ENCODE measurements at places on chromosomes 1 and 21. TPM values are rescaled to one million over a fixed set of nuclear protein-coding genes. Genes with fewer than 3 reads are reported as not detected.
A peak's percentile ranks its signal among the peaks of the same experiment; 100 is the strongest.

DNA sequence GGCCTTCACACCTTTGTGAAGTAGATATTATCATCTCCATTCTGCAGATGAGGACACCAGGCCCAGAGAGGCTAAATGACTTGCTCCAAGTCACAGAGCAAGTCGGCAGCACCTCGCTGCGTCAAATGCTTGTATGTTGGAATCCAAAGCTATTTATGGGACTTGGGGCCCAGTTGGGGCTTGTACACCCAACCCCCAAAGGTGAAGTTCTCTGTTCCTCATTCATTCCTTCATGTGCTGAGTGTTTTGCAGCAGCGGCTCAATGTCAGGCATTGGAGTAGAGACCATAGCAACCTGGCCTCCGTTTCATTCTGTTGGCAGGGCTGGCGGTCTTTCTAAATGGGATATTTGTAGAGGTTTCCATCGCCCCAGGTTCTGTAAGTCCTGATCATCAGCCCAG is 113.4 kb upstream of the SLC25A33 start:
- no peaks in the 10 kb centered on the region for H3K27me3 ChIP-seq
- DNase-seq = no peak
- H3K36me3 ChIP-seq = no peaks in the 10 kb centered on the region
- H3K27ac ChIP-seq = peak overlapping the region; percentile 11

SLC41A1 gene
- 3.2 TPM for polyA plus RNA-seq

- H3K4me1 ChIP-seq = no peaks in the 10 kb centered on the region
- no peak overlapping the region for H3K4me3 ChIP-seq
- DNase-seq = no peak
- H3K27me3 ChIP-seq = no peaks in the 10 kb centered on the region
- no peak overlapping the region for H3K27ac ChIP-seq
Observed at GRCh38 chr1:31647106-31647505, 2.4 kb upstream of the PEF1 start.

DNA sequence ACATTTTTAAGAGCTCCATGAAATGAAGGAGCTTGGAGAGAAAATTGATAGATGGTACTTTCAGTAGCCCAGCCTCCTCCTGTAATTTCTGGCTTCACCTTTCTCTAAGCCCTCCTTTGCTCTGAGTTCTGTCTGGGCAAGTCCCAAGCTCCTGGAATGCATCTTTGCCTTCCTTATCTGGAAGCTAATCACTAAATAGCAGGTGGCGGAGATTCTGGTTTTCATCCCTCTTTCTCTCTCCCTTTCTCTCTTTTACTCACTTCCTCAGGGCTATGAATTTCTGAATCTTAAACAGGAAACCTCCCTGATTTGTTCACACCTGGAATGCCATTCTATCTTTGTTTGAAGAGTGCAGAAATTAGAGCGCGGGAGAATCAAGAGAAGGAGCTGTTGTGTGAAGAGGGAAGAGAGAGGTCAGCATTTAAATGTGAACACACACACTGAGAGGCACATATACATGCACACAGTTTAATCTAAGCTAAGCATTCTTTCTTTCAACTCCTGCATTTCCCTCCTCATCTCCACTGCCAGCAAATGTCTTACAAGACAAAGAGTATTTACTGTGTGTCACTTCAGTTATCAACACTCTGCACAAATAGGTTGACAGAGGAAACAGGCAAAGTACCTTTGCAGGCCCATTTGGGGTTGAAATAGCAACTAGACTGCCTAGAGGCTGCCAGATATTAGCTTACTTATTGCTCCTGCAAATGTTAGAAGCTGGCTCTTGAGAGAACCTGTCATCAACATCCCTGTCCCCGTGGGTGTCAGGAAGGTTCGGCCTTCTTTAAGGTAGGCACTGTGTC is 199.4 kb upstream of the CAMK1G start:
- H3K4me3 ChIP-seq = no peak overlapping the region
- no peaks in the 10 kb centered on the region for H3K4me1 ChIP-seq
- H3K27me3 ChIP-seq = no peaks in the 10 kb centered on the region
- no peaks in the 10 kb centered on the region for H3K36me3 ChIP-seq
- no peak overlapping the region for H3K27ac ChIP-seq

PCP4L1 gene
- polyA plus RNA-seq = 2.9 TPM

TMEM240 gene
- 1.6 TPM for polyA plus RNA-seq

TEX38 gene
- not detected for polyA plus RNA-seq

DNA sequence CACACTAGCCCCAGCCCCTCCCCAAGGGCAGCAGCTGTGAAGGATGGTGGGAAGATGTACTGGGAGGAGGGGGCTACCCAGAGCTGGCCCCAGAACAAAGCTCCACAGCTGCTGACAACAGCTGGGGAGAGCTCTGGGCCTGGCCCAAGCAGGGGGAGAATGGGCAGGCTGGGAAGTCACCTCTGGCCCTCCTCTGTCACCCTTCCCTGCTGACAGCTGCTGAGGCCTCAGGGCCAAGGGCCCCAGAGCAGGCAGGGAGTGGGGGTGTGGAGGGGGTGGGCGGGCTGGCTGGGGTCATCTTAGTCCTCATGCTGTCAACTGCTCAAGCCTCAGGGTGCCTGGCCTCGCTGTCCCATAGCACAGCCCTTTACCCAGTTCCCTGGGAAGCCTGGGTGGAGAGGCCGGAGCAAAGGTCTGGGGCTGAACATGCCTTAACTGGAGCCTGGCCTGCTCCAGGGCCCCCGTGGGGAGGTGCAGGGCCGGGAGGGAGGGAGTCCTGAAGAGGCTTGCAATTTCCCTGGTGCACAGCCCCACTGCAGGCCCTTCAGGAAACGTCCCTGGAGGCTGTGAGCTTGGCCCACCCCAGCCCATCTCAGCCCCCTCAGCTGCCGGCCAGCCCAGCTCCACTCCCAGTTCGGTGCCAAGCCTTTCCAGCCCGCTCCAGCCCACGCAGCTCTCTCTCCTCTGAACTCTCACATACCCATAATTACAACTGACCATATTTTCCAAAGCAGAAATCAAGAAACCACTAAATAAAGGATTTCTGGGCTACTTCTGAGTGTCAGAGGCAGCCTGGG is 25.7 kb downstream of the HSPG2 start:
- peaks cover 7% of the 10 kb centered on the region for H3K4me1 ChIP-seq
- no peak overlapping the region for H3K4me3 ChIP-seq
- peak overlapping the region; percentile 78 for H3K27ac ChIP-seq
- no peaks in the 10 kb centered on the region for H3K36me3 ChIP-seq
- DNase-seq = peak; percentile 78
- H3K27me3 ChIP-seq = no peaks in the 10 kb centered on the region

S100A6 gene
- 4,929 TPM for polyA plus RNA-seq

DNA sequence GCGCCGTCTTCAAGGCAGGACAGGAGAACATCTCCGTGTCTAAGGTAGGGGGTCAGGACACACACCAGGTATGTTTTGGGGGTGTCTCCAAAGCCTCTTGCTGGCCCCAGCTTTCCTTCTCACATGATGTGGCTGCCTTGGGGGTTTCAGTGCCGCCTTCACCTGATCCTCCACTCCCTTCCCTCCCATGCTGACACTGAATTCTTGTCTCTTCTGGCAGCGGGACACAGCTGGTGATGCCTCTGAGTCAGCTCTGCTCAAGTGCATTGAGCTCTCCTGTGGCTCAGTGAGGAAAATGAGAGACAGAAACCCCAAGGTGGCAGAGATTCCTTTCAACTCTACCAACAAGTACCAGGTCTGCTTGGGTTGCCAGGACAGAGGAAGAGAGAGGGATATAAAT is 13.5 kb downstream of the ATP1A2 start:
- H3K36me3 ChIP-seq = no peaks in the 10 kb centered on the region
- H3K4me1 ChIP-seq = no peaks in the 10 kb centered on the region
- H3K4me3 ChIP-seq = no peak overlapping the region
- H3K27me3 ChIP-seq = no peaks in the 10 kb centered on the region
- H3K27ac ChIP-seq = no peak overlapping the region

DNA sequence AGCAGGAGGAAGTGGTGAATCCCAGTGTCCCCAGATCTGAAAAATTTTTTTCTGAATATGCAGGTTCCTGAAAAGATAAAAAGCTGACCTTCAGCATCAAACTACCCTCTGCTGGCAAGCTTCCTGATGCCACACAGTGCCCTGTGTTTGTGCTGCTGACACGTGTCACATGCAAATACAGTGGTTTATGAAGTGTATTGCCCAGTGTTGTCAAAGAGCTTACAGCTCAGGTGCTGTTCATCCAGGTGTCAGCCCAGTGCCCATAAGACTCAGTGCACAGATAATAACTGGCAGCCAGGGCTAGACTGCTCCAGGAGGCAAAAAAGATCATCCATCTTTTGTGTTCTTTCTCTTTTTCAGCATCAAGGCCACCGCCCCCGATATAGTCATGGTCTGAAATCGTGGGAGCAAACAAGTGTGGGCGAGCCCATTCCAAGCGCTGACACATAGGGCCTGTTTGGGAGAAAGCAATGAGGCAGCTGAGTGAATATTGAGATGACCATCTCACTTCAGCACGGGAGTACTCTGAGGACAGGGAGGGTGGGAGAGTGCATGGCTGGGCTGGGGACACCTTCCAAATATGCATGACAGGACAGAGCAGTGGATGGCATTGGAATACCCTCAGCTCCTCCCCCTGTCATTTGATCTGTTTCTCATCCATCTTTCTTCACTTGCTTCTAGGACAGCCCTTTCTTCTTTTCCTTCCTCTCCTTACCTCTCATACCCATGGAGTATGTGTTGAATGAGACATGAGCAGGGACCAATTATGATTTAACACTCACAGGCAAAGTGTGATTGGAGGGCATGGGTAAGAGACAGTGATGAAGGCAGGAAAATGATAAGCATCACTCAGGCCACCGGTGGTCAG is 6.4 kb upstream of the KCNK1 start:
- no peaks in the 10 kb centered on the region for H3K27me3 ChIP-seq
- H3K27ac ChIP-seq = no peak overlapping the region
- no peaks in the 10 kb centered on the region for H3K4me1 ChIP-seq
- DNase-seq = peak; percentile 51
- H3K36me3 ChIP-seq = no peaks in the 10 kb centered on the region

DNA sequence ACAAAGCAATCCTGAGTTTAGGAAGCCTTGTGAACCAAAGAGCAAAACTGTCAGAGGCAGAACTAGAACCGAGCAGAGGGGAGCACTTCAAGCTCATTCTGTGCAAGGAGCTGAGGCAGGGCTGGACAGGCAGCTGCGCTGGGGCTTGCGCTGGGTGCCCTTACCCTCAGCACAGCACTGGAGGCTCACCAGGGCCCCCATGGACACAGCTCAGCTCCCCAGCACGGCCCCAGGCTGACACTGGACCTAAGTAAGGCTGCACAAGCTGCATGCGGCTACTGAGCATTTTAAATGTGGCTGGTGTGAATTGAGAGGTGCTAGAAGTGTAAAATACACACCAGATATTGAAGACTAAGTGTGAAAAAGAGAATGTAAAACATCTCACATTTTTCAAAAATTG is 22.1 kb downstream of the TMEM63A start:
- H3K27ac ChIP-seq = no peak overlapping the region

ANXA9 gene
- polyA plus RNA-seq = 0.43 TPM

MRAP gene
- not detected for polyA plus RNA-seq

- no peaks in the 10 kb centered on the region for H3K4me1 ChIP-seq
- H3K27me3 ChIP-seq = no peaks in the 10 kb centered on the region
Observed at GRCh38 chr1:159880430-159880829, 18.0 kb upstream of the VSIG8 start.

BSND gene
- not detected for polyA plus RNA-seq

DNA sequence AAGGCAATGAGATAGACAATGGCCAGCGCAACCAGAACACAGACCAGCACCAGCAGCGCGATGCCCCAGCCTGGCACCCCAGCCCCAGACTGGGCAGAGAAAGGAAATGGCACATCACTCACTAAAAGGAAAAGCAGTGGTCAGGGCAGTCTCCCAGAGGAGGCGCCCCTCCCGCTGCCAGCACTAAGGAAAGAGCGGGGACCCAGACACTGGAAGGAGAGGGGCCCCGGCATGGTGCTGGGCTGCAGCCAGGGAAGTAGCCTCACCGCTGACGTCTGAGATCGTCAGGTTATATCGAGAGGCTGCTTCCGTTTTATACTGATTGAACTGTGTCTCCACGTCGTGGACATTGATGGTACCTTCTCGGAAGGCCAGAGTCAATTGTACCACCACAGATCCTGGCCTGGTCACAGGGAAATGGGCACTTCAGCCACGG is 13.8 kb downstream of the TRIM46 start:
- no peak overlapping the region for H3K27ac ChIP-seq
- DNase-seq = no peak
- peaks cover 4% of the 10 kb centered on the region for H3K4me1 ChIP-seq
- no peaks in the 10 kb centered on the region for H3K27me3 ChIP-seq
- H3K36me3 ChIP-seq = no peaks in the 10 kb centered on the region

DNA sequence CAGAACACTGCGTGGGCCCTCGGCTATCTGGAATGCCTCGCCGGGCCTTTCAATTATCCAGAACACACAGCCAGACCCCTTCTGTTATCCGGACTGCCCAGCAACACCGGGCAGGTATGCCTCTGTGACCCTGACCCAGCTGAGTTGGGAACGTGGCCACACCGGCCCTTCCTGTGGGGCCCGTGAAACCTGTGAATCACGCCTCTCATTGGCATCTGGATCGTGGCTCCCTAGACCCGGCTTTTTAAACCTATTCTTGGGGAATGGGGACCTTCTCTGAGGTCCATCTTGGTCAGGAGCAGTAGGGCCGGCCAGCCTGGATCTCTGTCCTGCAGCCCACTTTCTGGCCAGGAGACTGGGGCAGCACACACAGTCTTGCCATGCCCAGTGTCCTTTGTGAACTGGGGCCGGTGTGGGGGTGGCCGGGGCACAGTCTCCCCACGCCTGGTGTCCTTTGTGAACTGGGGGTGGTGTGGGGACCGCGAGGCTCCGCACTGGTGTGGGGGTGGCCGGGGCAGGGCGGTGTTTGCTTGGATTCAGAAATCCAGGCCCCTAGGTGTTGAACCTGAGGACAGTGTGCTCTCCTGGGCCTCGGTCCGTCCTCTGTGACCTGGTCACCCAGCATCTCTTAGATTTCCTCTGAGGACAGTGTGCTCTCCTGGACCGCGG is 11.1 kb downstream of the COL18A1 start:
- H3K4me1 ChIP-seq = peaks cover 14% of the 10 kb centered on the region
- DNase-seq = no peak
- H3K36me3 ChIP-seq = no peaks in the 10 kb centered on the region
- H3K27ac ChIP-seq = no peak overlapping the region

DNA sequence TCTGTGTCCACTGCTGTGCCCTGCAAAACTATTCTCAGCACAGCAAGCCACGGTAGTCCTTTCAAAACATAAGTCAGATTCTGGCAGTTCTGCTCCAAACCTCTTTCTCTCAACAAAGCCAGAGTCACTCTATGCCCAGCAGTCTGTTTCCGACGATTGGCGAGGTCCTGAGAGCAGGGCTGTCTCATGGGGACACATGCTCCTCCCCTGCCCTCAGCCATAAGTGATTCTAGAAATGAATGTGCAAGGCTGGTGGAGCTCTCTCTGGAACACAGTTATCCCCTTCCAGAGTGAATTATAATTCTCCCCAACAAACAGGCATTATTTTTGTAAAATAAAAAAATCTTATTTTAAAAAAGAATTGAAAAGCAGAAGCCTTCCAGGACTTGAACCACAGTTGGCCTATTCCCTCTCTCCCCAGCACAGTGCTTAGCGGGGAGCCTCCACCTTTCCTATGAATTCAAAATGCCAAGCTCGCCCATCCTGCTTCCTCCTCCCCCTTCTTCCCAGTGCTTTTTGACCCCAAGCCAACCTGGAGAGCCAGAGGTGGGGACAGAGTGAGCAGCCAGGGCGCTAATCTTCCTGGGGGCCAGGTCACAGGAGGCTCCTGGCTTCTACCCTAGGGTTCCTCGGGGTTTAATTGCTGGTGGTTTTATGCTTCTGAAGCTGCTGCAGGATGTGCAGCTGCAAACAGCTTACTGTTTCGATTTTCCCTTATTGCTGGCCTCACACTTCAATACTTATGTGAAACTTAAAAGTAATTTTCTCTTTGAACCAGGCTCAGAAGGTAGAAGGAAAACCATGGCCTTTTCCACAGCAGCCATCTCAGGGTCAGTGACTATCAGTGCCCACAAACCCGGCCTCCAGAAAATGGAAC is 41.1 kb downstream of the KCNJ6 start:
- H3K27ac ChIP-seq = no peak overlapping the region
- H3K27me3 ChIP-seq = no peaks in the 10 kb centered on the region
- no peaks in the 10 kb centered on the region for H3K36me3 ChIP-seq
- DNase-seq = no peak
- H3K4me1 ChIP-seq = no peaks in the 10 kb centered on the region
- H3K4me3 ChIP-seq = no peak overlapping the region
